ENCODE measurements at places on chromosomes 4 and X.
A peak's percentile ranks its signal among the peaks of the same experiment; 100 is the strongest.

DNA sequence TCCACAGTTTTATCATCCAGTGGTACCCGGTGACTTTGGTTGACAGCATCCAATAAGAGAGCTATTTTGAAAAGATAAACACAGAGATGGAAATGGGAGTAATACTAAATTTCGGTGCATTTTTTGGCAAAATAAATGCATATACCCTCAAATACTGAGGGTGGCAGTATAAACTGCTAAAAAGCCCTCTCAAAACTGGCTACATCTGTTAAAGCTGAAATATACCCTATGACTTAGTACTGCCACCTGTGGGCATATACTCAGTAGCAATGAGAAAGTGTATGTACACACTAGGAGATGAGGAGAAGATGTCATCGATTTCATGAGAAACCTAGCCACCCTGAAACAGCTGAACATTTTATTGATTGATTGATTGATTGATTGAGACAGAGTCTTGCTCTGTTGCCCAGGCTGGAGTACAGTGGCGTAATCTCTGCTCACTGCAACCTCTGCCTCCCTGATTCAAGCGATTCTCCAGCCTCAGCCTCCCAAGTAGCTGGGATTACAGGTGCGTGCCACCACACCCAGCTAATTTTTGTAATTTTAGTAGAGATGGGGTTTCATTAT lies 12.2 kb upstream of the TMEM128 start:
- DNase-seq: no peak

DNA sequence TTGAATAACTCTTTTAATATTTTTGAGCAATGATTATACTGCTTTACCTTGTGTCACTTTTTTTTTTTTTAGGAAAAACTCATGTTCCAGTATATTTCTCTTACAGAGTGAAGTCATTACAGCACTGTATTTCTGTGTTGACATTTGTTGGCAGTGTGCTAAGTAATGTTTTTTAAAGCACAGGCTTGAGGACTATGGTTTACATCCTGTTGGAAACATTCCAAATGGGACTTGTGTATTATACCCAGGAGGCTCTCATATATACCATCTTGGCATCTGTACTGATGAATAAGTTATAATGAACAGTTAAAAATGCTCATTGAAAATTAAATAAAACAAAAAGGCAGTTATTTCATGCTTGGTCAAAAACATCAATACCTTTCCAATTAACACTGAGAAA lies 33.8 kb downstream of the CEP44 start:
- no peak for DNase-seq

DNA sequence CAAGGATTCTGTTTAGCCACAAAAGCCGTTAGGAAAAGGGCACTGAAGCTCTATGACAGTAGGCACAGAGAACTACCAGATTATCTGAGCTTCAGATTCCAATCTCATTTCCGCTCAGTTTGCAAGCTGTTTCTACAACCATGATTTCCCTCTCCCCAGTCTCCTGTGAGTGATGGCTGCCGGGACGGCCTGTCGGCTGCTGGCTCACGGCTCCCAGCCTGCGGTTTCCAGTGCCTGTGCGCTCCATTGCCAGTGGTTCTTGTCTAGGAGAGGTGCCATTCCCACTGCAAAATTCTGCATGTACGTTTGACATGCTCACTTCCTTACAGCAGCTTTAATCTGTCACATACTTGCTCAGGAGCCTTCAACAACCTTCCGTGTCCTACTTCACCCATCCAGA lies 429.1 kb upstream of the FRG1 start:
- no peak for DNase-seq

DNA sequence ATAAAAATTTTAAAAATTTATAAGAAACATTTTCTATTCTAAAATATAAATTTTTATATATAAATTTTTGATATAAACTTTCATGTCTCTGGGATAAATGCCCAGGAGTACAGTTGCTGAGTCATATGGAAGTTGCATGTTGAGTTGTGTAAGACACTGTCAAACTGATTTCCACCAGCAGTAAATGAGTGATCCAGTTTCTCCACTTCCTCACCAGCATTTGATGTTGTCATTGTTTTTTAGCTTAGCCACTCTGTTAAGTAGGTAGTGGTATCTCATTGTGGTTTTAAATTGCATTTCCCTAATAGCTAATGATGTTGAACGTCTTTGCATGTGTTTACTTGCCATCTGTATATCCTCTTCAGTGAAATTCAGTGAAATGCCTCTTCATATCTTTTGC lies 66.5 kb downstream of the MAMLD1 start:
- no peak for DNase-seq

DNA sequence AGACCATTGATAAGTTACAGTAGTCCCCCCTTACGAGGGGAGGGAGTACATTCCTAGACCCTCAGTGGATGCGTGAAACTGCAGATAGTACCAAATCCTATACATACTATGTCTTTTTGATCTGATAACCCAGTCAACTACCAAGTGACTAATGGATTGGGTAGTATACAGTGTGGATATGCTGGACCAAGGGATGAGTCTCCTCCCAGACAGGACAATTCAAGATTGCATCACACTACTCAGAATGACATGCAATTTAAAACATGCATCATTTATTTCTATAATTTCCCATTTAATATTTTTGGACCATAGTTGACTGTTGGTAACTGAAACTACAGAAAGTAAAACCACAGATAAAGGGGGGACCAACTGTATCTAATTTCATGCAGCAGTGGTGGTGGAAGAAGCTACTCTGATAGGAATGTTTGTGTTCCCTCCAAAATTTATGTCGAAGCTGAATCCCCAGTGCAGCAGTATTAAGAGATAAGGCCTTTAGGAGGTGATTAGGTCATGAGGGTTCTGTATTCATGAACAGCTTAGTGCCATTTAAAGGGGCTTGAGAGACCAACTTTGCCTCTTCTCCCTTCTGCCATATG lies 11.9 kb downstream of the HADH start:
- DNase-seq: no peak

- DNase-seq: no peak
Observed at GRCh38 chr4:124053872-124054538, 657.4 kb downstream of the SPRY1 start.

DNA sequence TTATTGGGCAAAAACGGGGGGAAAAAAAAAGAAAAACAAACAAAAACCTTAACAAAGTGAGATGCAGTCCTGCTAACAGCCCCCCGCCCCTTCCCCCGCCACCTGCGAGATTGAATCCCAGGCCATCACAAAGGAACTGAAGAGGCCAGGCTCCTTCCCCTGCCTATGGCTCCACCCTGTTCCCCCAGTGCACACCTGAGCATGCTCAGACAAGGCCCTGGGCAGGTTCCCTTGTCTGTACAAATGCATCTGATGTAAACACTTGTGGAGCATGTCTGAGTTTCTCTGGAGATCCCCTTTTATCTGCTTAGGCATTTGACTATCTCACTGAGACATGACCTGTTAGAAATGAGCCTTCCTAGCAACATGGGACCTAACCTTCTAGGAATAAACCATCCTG lies 983.7 kb upstream of the PABPC4L start:
- DNase-seq: no peak

DNA sequence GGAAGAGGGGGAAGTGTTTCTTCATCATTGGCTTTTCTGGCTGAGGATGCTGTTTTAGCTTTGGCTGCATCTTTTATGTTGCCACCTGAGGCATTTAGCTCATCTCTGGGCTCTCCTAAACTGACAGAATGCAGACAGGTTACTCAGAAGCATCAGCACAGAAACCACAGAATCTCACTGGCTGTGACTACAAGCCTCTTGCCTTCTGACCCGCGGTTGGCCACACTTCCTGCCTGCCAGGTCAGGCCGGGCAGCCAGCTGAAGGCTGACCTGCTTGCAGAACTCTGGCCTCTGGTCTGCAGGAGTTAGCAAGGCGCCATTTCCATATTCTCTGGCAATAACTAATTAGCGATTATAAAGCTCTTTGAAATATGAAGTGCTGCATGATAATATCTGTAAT lies 366.5 kb downstream of the MID1IP1 start:
- DNase-seq: no peak

- no peak for DNase-seq
Observed at GRCh38 chr4:86403575-86403974, 43.7 kb upstream of the MAPK10 start.

GRCh38 chr4:182748283-182748682 lies 168.9 kb downstream of the DCTD start:
- DNase-seq: no peak

- DNase-seq: no peak
Observed at GRCh38 chrX:1205681-1206611, 6.5 kb downstream of the CRLF2 start.

DNA sequence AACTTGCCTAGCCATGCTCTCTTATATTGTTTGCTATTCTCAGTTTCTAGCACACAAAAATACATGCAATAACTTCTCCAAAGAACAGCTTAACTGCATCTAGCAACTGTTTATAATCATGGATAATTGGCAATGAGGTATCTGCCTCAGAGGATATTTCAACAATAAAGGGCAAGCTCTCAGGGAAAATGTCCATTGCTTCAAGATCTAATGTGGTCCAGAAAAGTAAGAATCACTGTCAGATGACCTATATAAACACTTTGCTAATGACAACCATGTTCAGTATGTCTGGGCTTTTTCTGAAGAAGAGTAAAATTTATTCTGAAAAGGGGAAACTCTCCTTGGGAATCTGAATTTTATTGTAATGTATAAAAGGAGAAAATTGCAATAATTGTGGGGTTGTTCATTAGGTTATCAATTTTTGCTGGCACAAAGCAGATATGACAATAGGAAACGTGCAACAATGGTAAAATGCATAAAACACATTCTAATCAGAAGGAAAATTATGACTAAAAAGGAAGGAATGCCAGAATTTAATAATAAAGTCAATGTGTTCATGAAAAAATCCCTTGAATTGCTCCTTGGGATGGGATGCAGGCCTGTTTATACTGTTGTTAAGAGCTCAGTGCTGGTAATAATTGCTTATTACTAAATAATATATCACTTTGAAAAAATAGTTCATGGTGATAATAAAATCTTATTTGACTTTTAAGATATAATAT lies 90.3 kb downstream of the ANTXR2 start:
- no peak for DNase-seq

GRCh38 chr4:152081024-152081423 lies 320.2 kb upstream of the GATB start:
- DNase-seq: no peak

- DNase-seq: no peak
Observed at GRCh38 chrX:124395145-124395880, 49.0 kb downstream of the SH2D1A start.

DNA sequence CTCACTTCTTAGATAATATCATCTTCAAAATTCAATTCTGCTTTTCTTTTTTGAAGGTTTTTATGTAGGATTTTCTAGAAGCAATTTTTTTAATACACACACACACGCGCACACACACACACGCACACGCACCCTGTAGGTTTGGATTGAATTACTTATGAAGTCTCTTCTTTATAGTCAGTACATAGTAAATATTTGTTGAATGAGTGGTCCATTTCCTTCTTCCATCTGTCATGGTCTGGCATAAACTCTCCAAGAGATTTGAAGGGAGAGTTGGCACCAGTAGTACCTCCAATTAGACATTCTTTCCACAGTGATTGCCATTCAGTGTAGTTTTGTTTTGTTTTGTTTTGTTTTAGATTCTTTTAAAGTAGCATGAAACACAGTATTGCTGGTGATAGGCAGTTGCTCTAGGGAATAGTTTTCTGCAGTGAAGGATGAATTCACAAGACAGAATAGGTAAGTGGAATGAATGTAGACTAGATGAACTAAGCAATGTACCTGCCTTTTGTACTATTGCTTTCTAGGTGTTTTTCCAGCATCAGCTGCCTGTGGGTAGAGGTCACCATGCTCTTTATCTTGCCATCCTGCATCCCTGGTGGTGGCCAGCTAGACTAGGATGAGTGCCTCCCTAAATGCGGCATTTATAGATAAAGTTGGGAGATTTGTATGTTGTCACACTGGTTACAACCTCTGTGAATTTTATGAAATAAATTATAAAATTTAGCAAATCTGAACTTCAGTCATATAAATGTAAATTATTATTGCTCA lies 20.5 kb downstream of the PDLIM5 start:
- DNase-seq: peak; percentile 11

DNA sequence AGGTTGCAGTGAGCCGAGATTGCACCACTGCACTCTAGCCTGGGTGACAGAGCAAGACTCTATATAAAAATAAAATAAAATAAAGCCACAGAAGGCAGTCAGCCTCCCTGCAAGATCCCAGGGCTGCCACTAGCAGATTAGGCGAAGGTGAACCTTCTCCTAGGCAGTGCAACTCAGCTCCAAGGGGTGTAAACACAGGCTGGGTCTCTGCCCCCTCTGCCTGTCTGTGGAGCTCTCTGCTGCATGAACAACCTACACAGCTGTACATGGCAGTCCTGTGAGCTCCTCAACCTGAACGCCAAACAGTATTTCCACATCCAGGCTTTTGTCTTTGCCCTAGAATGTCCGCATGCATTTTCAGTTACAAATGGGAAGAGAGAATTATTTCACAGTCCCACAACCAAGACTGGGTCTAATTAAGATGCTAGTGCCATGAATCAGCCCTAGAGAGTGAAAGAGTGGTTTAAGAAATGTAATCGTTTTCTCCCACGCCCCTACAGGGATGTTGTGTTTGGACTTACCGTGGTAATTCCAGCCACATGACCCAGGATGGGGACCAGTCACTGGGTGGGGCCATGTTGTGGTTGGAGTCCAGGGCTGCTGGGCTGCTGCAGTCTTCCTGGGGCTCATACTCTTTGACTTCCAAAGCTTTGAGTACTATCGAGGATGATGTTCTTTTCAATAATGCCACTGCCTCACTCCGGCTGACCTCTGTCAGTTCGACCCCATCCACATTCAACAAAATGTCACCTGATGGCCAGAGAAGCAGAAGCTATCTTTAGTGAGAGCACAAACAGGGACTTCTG lies 99.0 kb downstream of the FIP1L1 start:
- DNase-seq: no peak

- DNase-seq: no peak
Observed at GRCh38 chrX:153735274-153735673, 10.6 kb downstream of the ABCD1 start.

DNA sequence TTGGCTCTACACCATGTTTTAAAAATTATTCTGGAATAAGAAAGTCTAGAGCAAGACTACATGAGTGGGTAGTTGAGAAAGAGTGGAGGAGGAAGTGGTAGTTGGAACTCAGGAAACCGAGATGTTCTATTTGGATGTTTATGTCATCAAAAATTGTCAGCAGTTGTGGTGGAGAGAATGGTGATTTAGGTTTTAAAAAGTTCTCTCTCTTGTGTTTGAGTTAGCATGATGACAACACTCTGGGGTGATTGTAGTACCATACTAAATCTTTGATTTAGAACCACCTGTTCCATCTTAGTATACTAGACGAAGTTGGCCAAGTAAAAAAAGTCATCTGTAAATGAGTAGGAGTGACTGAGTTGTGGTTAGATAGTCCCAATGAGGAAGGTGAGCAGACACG lies 40.7 kb downstream of the KLHL2 start:
- DNase-seq: no peak

- no peak for DNase-seq
Observed at GRCh38 chr4:166459621-166460020, 586.6 kb downstream of the TLL1 start.

GRCh38 chr4:54746218-54746617 lies 88.5 kb downstream of the KIT start:
- DNase-seq: no peak

All from SHP77 (cell line).